Cardiac septum (tissue), 1 donor: ENCODE measurements at places on chromosomes 16 and 17. TPM values are rescaled to one million over a fixed set of nuclear protein-coding genes. Genes with fewer than 3 reads are reported as not detected.

DNA sequence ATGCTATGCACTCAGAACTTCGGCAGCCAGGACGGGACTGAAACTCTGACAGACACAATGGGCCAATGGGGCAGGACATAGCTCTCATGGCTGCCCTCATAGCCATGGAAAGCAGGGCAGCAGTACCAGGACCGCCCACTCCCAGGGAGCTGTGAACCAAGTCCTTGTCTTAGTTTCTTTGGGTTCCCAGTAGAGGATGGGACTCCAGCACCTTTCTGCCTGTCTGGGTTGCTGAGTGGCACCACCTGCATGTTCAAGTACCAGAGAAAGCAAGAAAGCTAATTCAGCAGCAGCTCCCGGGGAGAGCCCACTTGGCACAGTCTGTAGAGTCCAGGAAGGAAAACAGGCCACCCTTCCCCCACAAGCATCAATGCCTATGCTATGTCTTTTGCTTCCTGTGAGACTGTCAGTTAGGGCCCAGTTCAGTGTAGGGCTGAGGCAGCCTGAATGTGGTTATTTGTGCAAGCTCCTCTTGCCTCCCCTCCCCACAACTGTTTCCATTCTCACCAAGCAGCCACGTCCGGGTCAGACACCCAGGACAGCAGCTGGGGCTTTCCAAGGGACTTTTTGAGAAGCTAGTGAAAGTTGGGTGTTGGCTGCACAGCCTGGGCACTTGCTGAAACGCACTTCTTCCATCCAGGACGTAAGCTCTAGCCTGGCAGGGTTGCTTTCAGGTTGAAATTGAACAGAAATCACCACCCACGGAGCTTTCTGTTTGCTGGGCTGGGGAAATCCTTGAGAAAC lies 7.8 kb downstream of the SUPT4H1 start:
- DNase-seq = no peak

Gene CDH3
- total RNA-seq = not detected

- no peak for DNase-seq
Measured at GRCh38 chr17:70172923-70173322, 3.6 kb downstream of the KCNJ2 start.

Gene NKD1
- total RNA-seq = 0.40 TPM

DNA sequence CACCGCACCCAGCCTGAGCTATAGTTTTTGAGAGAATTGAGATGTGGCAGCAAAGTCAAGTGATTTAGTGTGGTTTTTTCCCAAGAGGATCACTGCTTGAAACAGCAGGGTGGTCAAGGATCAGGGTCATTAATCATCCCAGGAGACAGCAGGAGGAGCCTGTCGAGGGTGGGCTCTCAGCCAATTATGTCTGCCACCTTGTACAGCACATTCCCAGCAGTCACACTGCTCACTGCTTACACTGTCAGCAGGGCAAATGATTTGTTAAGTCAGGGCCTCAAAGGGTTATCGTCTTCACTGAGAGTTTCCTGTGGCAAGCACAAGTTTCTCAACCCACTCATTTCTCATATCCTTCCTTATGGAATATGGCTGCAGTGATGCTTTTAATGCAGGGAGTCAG lies 13.2 kb downstream of the B3GNT9 start:
- DNase-seq = no peak

DNA sequence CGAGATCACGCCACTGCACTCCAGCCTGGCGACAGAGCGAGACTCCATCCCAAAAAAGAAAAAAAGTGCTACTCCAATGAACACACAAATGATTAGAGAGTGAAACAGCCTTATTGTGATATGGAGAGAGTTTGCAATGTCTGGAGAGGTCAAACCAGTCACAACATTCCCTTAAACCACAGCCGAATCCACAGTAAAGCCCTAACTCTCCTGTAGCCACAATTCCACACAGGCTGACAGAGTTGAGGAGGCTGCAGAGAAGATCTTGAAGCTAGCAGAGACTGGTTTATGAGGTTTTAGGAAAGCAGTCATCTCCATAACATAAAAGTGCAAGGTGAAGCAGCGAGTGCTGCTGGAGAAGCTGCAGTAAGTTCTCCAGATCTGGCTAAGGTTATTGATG lies 6.7 kb downstream of the RNF213 start:
- DNase-seq = no peak

GRCh38 chr16:88748364-88748763 lies 36.7 kb downstream of the PIEZO1 start:
- DNase-seq = no peak
